Cortex of kidney (tissue), 1 donor: ENCODE measurements at places on chromosomes 4 and X.

- DNase-seq, result no peak
Measured at GRCh38 chrX:130079824-130080406, 30.4 kb downstream of the ELF4 start.

DNA sequence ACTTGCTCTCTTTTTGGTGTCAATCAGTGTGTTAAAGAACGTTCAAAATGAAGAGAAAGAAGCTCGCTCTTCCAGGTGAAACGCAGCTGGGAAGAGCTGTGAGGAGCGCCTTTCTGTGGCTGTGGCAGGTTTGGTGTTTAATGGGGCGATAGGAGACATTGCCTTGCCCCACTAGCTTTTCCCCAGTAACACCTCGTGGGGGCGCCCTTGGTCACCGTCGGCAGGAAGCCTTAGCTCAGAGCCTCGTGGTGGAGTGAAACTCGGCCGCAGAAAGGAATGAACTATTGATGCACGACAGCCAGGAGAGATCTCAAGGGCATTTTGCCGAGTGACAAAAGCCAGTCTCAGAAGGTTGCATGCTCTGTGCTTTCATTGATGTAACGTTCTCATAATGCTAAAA, 65.1 kb downstream of the GPR143 start:
- no peak for DNase-seq

GRCh38 chr4:103204111-103204510, 6.0 kb upstream of the CENPE start:
- no peak for DNase-seq

- DNase-seq, result no peak
Measured at GRCh38 chr4:54372951-54373350, 143.9 kb downstream of the PDGFRA start.

DNA sequence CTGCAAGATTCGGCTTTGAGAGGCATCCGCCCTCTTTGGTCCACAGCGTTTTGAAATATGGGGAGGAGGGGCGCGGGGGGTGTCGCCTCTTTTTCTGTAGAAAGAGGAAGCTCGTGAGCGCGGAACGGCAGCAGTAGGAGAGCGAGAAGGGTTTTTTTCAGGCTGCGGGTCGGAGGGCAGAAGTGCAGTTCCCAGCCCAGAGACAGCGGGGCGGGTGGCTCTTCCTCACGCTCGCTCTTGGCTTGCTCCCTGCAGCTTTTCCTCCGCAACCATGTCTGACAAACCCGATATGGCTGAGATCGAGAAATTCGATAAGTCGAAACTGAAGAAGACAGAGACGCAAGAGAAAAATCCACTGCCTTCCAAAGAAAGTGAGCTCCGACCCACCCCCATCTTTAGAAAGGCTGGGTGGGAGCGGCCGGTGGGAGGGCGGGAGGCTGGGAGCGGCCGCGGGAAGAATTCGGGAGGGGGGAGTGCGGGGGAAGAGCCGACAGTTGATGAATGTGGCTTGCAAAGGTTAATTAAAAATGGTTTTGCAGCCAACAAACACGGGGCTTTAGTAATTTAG, 1.2 kb downstream of the TMSB4X start:
- DNase-seq, result no peak

DNA sequence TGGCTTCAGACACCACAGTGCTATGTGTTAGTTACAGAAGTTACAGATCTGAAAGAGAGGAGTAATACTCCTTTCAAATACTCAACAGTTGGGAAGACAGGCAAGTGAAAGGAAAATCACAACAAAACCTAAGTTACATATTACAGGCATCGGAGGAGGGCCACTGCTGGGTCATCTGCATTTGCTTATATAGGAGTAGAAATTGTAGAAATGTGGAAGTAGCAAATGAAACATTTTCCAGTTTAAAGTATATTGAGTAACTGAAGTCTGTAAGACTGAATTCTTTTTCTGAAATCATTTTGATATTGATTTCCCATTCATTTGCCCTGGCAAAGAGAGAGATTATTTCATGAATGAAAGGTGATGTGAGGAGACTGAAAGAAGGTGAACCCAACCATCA, 201.7 kb downstream of the SPRY1 start:
- no peak for DNase-seq

- DNase-seq, result no peak
Measured at GRCh38 chrX:29376584-29376983, 789.3 kb downstream of the IL1RAPL1 start.

DNA sequence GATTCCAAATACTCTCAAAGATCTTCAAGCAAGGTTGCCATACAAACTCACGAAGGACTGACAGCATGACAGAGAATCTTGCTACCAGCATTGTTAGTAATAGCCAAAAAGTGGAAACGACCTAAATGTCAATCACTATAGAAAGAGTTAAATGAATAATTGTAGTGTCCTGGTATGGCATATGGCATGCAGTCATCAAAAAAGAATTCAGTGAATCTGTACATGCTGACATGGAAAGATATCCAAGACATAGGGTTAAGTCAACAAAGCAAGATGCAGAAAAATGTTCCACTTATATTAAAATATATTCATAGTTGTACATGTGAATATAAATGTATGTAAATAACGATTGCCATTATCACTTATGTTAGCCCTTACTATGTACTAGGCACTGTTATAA, 37.6 kb downstream of the SRPX2 start:
- DNase-seq, result no peak

DNA sequence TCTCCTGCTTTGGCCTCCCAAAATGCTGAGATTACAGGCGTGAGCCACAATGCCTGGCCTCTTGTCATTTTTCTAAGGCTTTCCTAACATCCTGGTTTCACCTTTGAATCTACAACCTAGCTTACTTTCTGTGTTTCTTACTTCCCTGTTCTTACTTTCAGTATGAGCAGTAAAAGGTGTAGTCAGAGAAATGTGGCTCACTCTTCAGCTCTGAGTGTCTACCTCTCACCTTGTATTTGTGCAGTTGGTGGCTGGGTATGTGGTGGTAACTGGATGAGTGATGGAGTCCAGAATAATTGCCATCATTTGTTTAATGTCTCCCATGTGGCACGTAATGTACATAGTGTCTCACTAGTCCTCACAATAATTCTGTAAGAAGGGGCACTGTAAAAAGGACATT, 19.1 kb upstream of the CXCL11 start:
- no peak for DNase-seq

DNA sequence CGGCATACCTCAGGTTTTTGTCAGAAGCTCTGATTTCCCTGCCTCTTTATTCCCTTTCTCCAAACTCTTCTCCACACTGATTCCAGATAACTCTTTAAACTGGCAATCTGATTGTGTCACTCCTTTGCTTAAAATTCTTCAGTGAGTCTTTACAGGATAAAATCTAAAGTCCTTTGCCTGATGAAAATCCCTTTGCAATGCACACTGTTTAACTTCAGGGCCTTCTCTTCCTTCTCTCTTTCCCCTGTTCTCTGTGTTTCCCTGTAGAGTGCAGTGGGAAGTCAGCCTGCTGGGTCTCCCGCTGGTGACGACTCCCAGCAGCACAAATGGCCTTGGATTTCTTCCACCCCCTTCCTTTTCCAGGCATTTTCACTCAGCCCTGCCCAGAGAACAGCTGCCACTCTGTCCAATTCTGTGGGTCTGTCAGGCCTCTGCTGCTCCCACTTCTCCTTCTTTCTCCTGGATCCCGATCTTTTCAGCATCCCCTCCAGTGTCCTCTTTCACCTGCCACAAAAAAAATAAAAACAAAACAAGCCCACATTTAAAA, 189.9 kb upstream of the NWD2 start:
- no peak for DNase-seq

- DNase-seq, result no peak
Measured at GRCh38 chr4:15720851-15721250, 18.0 kb downstream of the BST1 start.

GRCh38 chr4:15396157-15396800, 31.6 kb upstream of the C1QTNF7 start:
- no peak for DNase-seq

GRCh38 chr4:118930255-118930654, 41.6 kb downstream of the SYNPO2 start:
- DNase-seq, result no peak

GRCh38 chr4:158157412-158157811, 15.4 kb downstream of the GASK1B start:
- no peak for DNase-seq

- DNase-seq, result no peak
Measured at GRCh38 chr4:26086621-26087441, 172.8 kb downstream of the SMIM20 start.

GRCh38 chrX:5646818-5647217, 581.8 kb downstream of the NLGN4X start:
- DNase-seq, result no peak

GRCh38 chrX:9456250-9457074, 8.4 kb upstream of the TBL1X start:
- no peak for DNase-seq

GRCh38 chrX:111133389-111133788, 37.4 kb downstream of the PAK3 start:
- DNase-seq, result no peak
